ENCODE measurements at places on chromosomes 5 and 9.

GRCh38 chr9:114592356-114592755 is 4.8 kb downstream of the ATP6V1G1 start:
- no peak for DNase-seq
- H3K4me3 ChIP-seq = peak overlapping the region; percentile 26
- H3K36me3 ChIP-seq = peaks cover 43% of the 10 kb centered on the region
- H3K27me3 ChIP-seq = no peaks in the 10 kb centered on the region

DNA sequence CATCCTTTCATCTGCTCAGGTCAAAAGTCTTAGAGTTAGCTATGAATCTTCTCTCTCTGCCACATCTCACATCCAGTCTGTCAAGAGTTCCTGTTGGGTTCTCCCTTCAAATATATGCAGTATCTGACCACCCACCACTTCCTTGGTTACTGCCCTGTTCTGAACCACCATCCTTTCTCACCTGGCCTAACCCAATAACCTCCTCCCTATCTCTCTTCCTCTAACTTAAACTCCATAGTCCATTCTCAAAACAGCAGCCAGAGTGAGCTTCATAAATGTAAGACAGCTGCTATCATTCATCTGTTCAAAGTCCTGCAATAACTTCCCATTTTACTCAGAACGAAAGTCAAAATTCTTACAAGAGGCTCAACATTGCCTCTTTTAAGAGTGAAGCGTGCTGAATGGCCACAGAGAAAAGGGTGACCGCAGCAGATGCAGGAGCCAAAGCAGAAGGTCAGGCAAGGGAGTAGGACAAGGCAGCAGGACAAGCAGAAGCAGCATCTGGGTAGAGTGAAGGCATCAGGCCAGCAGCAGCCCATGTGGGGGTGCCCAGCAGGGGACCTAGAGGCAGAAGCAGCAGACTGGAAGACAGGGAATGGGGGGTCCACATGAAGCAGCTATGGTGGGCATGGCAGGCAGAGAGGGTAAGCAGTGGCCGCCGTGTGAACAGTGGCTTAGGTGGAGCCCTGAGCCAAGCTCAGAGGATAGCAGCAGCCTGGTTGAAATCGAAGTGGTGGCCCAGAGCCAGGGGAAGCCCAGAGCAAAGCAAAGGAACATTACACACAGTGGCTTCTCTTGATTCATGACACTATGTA is 39.3 kb upstream of the CDC42SE2 start:
- no peaks in the 10 kb centered on the region for H3K27me3 ChIP-seq
- H3K4me1 ChIP-seq = no peaks in the 10 kb centered on the region
- peak; percentile 67 for DNase-seq
- no peaks in the 10 kb centered on the region for H3K36me3 ChIP-seq

DNA sequence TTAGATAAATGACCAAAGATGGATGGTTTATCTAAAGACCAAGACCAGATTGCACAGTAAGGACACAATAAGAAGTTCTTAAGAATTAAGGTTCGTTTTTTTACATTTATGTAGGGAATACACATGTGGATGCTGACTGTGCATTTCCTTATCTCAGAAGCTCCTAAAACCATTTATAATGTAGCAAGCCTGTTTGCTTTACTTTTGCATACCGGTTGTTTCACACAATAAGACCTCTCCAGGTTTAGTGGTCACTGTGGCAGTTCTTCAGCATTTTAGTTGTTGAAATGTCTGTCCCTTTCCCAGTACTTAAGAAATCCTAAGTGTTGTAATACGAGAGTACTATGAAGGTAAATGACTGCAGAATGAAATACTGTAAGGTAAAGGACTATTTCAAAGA is 43.6 kb downstream of the BASP1 start:
- H3K27me3 ChIP-seq = no peaks in the 10 kb centered on the region
- no peak for DNase-seq
- no peaks in the 10 kb centered on the region for H3K36me3 ChIP-seq
- H3K4me1 ChIP-seq = peaks cover 15% of the 10 kb centered on the region

GRCh38 chr5:76787237-76787636 is 31.6 kb upstream of the F2RL1 start:
- no peaks in the 10 kb centered on the region for H3K36me3 ChIP-seq
- DNase-seq = peak; percentile 91
- peaks cover 20% of the 10 kb centered on the region for H3K4me1 ChIP-seq
- H3K27me3 ChIP-seq = no peaks in the 10 kb centered on the region
- H3K4me3 ChIP-seq = no peak overlapping the region
